Smooth muscle cell of the umbilical artery (primary cell): ENCODE measurements at places on chromosomes 5 and 9. TPM values are rescaled to one million over a fixed set of nuclear protein-coding genes. Genes with fewer than 3 reads are reported as not detected.

The CTSL gene
- total RNA-seq, result 218 and 349 TPM in 2 replicates

The BTNL9 gene
- not detected in 2 replicates for total RNA-seq

The BARX1 gene
- not detected in 2 replicates for total RNA-seq

The FAM78A gene
- total RNA-seq, result 0.74 and 0.89 TPM in 2 replicates

The FGFR4 gene
- total RNA-seq, result 0.59 and 2.6 TPM in 2 replicates

The AGXT2 gene
- total RNA-seq, result not detected in 2 replicates

The MVB12B gene
- total RNA-seq, result 5.3 and 6.0 TPM in 2 replicates

The CCNI2 gene
- total RNA-seq, result not detected in 2 replicates

The PRLR gene
- total RNA-seq, result 0.55 and 0.89 TPM in 2 replicates

The SUSD1 gene
- total RNA-seq, result 37.4 and 53.7 TPM in 2 replicates

The MCC gene
- total RNA-seq, result 58.4 and 95.9 TPM in 2 replicates
